ENCODE measurements at places on chromosomes 6 and 20.

DNA sequence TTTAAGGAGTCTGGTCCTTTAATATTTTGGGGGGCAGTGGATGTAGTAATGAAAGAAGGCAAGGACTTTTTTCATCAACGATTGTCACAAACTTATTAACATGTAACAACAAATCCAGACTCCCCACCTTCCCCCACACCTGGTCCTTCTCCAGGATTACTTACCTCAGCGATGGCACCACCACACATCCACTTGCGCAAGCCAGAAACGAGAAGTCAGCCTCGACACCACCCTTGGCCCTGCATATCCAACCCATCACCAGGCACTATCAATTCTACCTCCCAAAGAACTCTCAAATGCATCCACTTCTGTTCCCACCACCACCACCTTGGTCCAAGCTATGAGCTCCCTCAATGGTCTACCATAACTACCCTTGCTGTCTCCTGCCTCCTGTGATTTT is 6.6 kb downstream of the EZR start:
- no peak for DNase-seq

DNA sequence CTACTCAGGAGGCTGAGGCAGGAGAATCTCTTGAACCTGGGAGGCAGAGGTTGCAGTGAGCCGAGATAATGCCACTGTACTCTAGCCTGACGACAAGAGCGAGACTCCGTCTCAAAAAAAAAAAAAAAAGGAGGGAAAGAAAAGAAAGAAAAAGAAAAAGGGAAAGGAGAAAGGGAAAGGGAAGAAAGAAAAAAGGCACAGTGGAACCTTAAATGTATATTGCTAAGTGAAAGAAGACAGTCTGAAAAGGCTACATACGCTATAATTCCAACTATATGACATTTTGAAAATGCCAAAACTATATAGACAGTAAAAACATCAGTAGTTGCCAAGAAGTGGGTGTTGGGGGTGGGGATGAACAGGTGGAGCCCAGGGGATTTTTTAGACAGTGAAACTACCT is 16.2 kb downstream of the PPIL4 start:
- no peak for DNase-seq

GRCh38 chr6:2396042-2396657 is 150.7 kb upstream of the GMDS start:
- no peak for DNase-seq

GRCh38 chr6:111114087-111114443 is 26.8 kb downstream of the SLC16A10 start:
- DNase-seq: no peak

- no peak for DNase-seq
Observed at GRCh38 chr20:60295214-60295613, 337.0 kb downstream of the CDH26 start.

DNA sequence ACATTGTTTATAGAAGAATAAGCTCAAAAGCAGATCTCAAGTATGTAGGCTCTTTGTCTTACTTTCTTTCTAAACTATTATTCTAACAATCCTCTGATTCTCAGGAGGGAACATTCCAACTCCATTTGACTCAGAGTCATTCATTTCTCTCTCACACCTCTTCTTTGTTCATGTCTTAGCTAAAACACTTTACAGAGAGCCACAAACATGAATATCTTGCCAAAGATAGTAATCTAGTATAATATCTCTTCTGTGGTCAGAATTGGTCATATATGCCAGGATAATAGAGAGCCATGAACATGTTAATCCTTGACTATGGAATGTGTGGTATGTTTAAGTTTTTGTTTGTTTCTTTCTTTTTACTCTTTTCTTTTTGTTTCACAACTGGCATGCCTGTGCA is 456.0 kb upstream of the PTCHD4 start:
- no peak for DNase-seq

DNA sequence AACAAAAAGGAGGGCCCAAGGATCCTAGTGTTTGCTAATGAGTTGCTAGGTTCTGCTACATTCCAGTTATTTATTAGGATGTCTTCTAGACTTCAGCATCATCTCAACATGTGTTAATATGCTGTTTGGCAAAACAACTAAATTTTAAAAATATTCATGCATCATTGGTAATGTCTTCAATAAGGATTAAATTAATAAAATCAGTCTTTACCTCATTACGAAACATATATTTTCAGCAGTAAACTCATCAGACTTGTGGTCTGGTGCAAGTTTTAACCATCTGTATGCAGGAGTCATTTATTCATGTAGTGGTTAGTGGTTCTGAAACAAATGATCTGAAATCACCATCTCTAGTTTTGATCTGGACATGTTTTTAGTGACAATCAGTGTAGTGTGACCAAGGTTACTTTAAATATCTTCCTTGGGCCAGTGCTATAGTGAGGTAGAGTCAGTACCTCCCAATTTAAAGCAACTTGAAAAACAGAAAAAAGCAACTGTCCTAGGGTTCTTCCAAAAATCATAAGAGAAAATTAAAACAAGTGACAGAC is 85.0 kb upstream of the KCNK16 start:
- DNase-seq: no peak

DNA sequence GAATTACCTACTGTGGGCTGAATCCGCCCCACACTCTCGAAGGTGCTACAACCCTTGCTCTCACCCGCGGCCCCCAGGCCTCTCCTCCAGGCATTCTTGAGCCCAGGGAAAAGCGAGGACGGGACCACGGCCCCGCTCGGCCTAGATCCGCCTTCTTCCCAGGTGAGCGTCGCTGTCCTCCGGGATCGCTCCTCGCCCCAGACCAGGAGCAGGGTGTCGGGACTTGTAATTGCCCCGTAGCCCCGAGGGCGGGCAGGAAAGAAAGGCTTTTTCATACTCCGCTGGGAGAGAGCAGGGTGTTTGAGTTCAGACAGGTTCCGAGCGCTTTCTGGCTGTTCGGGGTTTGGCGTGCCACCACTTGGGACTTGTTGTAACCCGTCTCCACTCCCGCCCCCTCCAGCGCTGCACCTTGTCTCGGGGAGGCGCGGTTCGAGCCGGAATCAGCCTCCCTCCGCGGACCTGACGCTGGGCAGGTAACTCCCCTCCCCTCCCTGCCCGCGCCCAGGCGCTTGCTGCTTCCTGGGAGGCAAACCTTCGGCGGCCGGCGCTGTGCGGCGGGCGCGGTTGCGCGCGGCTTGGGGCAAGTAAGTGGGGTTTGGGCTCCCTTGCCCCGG is at the start of gene FAM83B:
Gene FAM83B (plus strand): TSS at position 529 of the 614 bp plus-strand sequence. CDS start 23,476 bp downstream, outside the sequence.
- DNase-seq: no peak

- DNase-seq: peak; percentile 26
Observed at GRCh38 chr6:89352278-89353117, at the start of gene UBE2J1. UBE2J1 (minus strand) TSS chr6:89352722; CDS start chr6:89352569, 153 bp downstream.

GRCh38 chr6:53066077-53066417 is 843 bp downstream of the FBXO9 start:
- DNase-seq: no peak

- DNase-seq: no peak
Observed at GRCh38 chr6:102390541-102390940, 997.0 kb downstream of the GRIK2 start.

DNA sequence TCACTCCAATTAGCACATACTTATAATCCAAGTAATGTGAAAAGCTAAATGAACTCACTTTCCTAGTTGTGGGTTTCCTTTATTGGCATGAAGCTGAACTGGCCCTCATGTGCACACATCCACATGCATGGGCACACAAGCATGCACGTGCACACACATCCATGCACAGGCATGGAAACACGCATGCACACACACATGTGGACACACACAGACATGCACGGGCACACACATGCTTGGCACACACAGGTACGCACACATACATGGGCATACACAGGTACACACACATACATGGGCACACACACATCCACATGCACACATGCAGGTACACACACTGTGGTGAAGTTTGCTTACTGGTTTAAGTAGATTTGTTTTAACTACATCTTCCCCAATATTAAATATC is 23.8 kb downstream of the SYNDIG1 start:
- DNase-seq: no peak

DNA sequence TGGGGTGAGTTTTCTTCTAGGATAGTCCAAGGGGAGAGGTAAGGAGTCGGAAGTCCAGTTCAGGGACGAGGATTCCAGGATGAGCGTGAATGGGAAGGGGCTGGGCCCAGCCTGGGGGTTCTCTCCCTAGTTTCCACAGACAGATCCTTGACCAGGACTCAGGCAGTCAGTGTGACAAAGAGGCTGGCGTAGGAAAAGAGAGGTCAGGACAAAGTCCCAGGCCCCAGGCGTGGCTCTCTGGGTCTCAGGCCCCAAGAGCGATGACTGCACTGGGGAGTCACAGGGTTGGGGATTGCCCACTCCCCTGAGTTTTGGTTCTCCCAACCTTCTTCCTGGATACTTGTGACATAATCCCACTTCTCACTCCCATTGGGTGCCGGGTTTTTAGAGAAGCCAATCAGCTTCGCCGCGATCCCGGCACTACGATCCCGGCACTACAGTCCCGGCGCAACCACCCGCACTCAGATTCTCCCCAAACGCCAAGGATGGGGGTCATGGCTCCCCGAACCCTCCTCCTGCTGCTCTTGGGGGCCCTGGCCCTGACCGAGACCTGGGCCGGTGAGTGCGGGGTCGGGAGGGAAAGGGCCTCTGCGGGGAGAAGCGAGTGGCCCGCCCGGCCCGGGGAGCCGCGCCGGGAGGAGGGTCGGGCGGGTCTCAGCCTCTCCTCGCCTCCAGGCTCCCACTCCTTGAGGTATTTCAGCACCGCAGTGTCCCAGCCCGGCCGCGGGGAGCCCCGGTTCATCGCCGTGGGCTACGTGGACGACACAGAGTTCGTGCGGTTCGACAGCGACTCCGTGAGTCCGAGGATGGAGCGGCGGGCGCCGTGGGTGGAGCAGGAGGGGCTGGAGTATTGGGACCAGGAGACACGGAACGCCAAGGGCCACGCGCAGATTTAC is 46.2 kb upstream of the TRIM26 start:
- no peak for DNase-seq

- DNase-seq: no peak
Observed at GRCh38 chr6:7267466-7268091, 45.4 kb downstream of the SSR1 start.

DNA sequence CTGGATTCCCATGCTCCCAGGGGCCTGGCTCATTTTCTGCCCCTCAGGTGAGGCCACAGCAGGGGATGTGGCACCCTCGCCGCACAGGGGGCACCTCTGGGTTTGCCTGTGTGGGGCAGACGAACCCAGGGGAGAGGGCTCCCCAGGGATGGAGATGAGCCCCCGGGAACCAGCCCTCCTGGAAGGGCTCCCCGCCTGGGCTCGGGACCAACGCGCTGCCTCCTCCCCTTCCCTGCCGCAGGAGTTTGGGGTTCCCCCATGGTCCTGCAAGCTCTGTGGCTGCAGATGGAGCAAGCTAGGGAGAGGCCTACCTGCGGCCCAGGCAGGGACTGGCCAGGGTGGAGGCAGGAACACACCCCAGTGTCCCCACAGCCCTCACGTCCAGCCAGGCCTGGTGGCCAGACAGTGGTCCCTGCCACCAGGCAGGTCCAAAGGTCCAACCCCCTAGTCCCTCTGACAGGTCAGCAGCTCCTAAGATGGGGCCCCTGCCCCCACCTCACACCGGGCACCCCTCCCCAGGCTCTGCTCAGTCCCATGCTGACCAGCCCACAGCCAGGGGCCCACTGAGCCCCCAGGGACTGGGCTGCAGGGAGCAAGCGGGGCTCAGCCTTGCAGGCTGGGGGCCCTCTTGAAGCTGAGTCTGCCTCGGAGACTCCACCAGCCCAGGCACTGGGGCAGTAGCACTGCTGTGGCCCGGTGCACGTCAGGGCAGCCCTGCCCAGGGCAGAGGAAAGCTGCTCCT is 13.7 kb downstream of the LAMA5 start:
- DNase-seq: no peak

GRCh38 chr6:154070657-154071056 is 31.6 kb downstream of the OPRM1 start:
- no peak for DNase-seq

DNA sequence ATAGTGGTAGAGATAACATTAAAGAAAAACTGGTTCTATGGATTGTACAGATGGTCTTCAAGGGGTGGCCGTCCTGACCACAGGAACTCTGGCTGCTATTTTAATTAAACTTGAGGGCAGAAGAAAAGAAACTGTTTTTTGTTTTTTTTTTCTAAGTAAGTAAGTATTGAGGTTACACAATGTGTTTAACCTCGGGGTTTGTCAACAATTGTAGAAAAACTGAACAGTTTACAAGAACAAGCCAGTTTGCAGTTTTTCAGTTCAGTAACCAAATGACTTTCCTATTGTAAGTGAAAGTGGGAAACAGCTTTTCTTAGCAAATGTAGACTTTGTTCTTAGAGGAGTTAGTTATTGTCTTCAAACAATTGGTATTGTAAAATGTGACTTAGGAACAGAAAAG is 77.0 kb downstream of the PLCB1 start:
- DNase-seq: no peak

- no peak for DNase-seq
Observed at GRCh38 chr6:11772109-11772825, 6.3 kb downstream of the ADTRP start.

DNA sequence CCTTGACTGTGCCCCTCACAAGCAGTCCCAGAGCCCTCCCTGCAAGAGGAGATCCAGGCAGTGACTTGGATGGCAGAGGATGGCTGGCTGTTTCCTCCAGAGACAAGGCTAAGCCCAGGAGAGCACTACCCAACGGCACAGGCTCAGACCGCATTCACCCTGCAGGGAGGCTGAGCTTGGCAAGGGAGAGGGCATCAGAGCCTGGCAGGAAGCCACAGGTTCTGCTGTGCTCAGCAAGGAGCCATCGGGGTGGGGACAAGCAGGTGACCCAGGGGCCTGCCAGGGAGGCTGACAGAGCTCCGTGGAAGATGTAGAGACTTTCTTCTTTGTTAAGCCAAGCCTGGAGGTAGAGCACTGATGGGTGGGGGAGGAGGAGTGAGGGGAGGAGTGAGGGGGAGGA is 159.2 kb upstream of the CST7 start:
- no peak for DNase-seq

DNA sequence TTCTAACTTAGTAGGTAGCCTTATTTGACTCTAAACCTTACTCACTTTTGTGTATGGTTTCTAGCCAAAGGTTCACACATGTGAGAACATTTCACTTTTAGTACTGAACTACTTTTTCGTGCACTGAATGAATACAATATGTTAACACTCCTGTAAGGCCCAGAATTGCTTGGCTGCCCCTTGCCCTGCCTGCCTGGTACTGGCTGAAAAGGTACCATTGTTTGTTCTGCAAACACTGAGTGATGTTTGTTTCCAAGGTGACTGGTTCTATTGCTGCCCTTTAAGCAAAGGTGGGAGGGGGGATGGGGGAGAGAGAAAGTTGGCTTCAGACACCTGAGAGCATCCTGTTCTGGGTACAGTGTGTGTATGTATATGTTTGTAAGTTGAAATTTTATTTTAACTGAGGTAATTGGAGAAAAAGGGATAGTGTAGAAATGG is 31.2 kb downstream of the RREB1 start:
- no peak for DNase-seq

GRCh38 chr6:115060581-115060980 is 717.8 kb upstream of the HS3ST5 start:
- no peak for DNase-seq

DNA sequence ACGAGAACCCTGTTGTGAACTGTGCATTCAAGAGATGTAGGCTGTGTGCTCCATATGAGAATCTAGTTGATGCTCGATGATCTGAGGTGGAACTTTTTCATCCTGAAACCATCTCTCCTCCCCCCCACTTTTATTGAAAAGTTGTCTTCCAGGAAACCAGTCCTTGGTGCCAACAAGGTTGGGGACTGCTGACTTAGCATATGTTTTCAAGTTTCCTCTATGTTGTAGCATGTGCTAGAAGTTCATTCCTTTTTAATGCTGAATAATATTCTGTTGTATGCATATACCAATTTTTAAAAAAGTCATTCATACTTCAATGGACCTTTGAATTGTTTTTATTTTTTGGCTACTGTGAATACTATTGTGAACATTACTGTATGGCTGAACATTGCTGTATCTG is 27.2 kb downstream of the CARMIL1 start:
- DNase-seq: no peak

Measured in cortex of kidney (tissue), 1 donor.